Mesenteric fat pad (tissue), 1 donor: ENCODE measurements at places on chromosomes 4 and X.

DNA sequence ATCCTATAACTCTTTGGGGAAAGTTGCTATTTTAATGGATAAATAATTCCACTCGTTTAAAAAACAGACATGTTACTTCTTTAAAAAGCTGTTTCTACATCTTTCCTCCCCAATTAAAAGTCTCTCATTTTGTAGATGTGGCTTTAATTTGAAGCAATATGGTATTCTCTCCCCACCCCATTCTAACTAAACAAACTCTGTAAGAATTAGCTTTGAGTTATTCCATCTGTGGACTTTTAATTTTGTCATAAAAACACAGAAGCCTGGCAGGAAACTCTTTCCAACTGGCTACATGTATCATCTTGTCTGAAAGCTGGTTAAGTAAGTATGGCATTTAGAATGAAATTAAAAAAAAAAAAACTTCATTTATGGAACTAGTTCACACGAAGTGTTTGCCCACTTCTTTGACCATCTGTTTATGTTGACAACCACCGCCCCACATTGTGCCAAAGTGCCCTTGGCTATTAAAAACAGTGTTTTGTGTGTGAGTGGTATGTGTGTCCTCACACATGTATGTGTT is 140.3 kb downstream of the NAA11 start:
- no peak for DNase-seq

DNA sequence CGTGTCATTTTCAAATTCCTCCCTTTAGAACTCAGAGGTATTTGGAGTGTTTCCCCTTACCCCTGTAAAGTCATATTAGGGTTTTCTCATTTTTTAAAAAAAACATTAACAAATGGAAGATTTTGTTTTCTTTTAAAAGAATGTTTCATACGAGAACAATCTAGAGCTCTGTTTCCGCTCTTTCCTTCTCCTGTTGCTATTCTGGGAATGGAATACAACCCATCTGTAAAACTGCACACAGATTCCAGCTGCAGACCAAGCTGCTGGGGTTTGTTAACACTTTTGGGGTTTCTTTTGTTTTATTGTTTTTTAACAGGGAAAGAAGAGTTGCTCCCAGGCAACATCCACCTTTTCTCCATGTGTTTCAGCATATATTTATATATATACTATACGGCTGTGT is 61.3 kb downstream of the HCCS start:
- DNase-seq: no peak

DNA sequence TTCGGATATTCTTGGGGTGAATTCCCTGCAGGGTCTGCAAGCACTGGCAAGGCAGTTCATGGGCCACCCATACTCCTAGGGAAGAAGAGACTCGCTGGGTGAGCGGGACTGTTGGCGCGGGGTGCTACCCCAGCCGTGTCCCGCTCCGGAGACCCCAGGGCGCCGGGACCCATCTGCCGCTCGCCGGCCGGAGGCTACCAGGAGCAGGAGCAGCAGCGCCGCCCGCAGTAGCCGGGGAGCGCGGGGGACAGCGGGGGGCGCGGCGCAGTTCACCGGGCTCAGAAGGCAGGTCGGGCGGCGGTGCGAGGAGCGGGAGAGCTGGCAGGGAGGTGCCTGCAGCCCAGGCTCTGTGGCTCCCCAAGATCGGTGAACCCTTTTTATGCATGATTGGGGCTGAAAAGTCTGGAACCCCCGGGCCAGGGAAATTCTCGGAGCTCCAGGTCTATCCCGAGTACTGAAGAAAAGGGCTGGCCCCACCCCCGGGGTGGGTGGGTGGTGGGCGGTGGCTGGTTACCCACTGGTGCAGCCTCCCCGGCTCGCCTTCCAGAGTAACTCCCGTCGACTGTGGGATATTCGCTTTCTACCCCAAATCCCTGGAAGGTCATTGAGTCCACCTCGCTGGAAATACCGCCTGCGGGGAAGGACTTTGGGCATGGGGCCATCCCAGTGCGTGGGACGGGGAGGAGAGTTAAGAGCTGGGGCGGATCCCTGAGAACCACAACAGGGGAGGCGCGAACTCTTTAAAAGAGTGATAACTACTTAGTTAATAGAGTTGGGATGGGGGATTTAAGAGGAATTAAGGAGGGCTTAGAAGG is 37.6 kb downstream of the PF4 start:
- no peak for DNase-seq

- DNase-seq: no peak
These were observed 21.8 kb downstream of the NKX3-2 start for GRCh38 chr4:13522282-13523104.

GRCh38 chr4:140944572-140944971 is 188.4 kb upstream of the TBC1D9 start:
- DNase-seq: no peak

GRCh38 chr4:123412091-123412505 is 15.5 kb downstream of the SPRY1 start:
- DNase-seq: no peak

- DNase-seq: no peak
These were observed 224.0 kb downstream of the FAM47A start for GRCh38 chrX:33908074-33908473.

DNA sequence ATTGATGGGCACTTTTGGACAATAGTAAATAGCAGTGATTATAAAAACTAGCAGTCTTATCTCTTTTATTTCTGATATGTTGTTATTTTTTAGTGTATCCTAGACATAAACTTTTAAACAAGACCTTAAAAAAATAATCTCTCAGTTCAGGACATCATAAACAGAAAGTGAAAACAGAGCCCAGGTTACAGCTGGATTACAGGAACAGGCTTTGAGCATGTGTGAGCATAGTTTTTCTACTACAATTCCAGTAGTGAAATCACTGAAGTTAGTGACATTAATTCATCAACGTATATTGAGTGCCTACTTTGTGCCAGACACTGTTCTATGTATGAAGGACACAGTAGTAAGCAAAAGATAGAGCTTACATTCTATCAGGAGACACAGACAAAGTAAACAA is 16.9 kb downstream of the TRIM75 start:
- DNase-seq: no peak

DNA sequence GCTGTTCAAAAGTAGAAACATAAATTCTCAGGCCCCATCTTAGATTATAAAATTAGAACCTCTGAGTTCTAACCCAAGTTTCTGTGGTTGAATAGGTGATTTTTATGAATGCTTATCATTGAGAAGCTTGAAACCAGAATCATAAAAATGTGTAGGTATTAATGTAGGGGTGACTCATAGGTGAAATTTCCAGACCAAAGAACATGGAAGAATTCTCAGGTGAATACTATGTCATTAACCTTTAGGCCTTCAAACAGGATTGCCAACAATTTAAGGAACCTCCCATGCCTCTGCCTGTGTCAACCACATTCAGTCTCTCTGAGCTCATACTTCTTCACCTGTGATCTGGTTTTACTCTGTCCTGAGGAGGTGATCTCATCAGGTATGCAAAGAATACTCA is 177.8 kb downstream of the NPFFR2 start:
- DNase-seq: no peak

DNA sequence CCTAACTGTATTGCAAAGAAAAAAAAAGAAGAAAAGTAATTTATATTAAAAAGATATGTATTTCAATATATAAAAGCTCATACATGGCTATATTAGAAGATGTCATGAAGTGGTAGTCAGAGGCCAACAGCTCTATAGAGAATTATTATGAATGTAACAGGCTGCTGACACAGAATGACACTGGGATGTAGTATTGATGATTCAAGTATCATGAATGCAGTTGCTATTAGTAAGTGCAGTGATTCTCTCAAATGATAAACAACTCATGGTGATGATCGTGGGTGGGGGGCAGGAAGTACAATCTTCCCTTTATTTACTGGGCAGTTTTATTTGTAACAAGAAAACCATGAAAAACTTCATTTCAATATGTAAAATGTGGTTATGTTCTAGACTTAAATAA is 124.6 kb downstream of the COL4A6 start:
- no peak for DNase-seq

GRCh38 chr4:55854129-55854528 is 681 bp downstream of the EXOC1 start:
- no peak for DNase-seq

GRCh38 chr4:42816189-42816879 is 76.2 kb upstream of the GRXCR1 start:
- DNase-seq: no peak

DNA sequence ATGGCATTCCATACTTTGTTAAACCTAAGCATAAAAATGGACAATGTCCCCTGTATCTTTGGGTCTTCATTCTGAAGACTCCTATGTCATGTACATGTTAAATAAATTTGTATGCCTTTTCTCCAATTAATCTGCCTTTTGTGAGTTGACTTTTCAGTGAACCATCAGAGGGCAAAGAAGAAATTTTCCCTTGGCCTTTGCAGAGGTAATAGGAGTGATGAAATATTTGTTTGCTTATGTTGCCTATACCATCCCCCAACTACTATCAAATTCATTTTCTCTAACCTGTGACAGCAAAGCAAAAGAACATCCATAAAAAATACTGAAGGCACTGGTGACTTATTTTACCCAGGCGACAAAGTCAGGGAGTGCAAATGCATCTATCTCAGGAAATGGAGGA is 18.2 kb downstream of the NAAA start:
- no peak for DNase-seq

DNA sequence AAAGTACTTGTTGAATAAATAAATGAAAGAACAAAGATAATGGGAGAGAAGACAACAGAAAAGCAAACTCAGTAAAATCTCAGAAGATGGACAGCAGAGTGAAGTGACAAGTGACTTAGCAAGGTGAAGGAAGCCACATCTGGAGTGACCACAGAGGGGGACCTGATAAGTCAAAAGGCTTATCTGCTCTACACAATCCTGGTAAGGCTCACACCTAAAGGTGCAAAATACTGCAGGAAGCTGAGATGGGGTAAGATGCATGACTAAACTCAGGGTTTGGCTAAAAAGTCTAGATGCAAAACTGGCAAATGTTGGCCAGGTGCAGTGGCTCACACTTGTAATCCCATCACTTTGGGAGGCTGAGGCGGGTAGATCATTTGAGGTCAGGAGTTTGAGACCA is 22.2 kb downstream of the TRMT2B start:
- DNase-seq: no peak

GRCh38 chr4:118972167-118972566 is 83.5 kb downstream of the SYNPO2 start:
- DNase-seq: no peak

DNA sequence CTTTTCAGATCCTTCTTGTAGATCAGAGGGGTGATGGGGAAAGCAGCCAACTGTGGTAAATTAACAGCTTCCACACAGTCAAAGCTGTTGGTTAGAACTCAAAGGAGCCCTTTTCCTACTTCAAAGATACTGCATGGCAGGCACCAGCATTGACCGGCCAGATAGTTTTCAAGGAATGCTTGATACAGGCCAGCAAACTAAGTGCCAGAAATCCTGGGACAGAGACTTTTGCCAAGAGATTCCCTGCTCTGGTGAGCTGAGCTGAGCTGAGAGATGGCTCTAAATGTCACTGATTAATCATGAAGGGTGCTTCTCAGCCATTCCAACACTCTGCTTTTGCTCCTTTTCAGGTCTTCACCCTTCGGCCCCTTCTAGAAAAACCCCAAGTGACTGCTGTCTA is 131.6 kb upstream of the MED14 start:
- no peak for DNase-seq

DNA sequence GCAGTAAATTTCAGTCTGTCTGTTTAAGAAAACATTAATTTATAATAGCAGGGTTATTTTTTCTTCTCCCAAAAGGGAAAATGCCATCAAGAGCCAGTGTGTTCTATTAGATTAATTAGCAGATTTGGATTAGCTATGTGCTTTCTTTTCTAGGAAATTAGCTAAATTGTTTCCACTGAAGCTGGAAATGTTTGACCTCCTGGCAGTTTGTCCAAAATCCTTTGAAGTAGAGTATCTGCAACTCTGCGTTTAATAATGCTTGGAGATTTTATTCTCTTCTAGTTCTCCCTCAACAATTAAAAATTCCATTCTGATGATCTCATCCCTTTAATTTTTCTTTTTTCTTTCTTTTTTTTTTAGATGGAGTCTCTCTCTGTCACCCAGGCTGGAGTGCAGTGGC is 27.1 kb upstream of the HOPX start:
- no peak for DNase-seq

DNA sequence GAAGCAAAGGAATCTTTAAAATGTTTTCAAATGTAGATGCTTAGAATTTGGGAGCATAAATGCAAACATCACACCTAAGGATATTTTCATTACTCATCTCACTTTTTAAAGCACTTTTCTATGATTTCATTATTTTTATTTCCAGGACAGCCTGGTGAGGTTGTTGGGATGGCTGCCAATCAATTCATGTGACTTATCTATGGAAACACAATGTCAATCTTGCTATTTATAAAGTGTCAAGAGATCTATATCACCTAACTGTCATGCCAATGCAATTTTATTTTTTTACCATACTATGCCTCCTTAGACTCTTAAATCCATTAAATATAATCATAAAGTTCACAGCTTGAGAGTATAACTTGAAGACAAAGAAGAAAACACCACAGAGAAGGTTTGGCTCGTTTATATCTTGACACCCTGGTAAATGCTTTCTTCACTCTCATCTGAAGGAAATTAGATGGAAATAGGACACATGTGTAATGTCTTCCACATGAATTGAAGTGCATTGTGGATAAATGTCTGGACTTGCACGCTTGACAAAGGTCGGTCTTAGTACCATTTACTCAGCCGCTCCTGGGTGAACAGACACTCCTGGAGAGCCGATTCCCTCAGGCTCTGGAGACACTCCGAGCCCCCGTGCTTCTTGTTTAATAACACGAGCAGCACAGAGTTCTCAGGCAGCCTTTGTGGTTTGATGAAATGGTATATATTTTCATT is 425.7 kb upstream of the FAT1 start:
- DNase-seq: no peak

DNA sequence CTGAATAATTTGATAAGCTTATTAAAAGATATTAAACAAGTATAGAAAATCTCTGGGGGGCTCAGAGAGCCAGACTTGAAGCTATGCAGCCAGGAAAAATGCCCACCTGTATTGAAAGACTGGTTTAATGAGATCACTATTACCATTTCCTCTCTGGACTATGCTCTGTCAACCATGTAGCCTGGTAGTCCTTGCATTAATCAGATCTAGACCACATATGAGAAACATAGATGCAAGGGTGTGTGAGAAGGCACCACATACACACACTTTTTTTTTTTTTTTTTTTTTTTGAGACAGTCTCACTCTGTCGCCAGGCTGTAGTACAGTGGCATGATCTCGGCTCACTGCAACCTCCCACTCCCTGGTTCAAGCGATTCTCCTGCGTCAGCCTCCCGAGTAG is 75.9 kb upstream of the ATP8A1 start:
- DNase-seq: no peak

- DNase-seq: no peak
These were observed 1681.9 kb upstream of the ADGRL3 start for GRCh38 chr4:59518005-59518823.
